ACHN (cell line): ENCODE measurements at places on chromosomes 1 and 21.

DNA sequence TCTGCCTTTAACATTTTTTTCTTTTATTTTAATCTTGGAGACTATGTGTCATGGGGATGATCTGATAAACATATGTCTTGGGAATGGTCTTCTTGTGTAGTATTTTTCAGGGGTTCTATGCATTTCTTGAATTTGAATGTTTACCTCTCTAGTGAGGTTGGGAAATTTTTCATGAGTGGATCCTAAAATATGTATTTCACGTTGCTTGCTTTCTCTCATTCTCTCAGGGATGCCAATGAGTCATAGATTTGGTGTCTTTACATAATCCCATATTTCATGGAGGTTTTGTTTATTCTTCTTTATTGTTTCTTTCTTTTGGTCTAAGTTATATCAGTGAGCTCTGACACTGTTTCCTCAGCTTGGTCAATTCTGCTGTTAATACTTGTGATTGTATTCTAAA is 1237.2 kb downstream of the PLA2G4A start:
- no peak for DNase-seq

- no peak for DNase-seq
These were observed 3.6 kb downstream of the COL9A2 start for GRCh38 chr1:40313329-40313957.

DNA sequence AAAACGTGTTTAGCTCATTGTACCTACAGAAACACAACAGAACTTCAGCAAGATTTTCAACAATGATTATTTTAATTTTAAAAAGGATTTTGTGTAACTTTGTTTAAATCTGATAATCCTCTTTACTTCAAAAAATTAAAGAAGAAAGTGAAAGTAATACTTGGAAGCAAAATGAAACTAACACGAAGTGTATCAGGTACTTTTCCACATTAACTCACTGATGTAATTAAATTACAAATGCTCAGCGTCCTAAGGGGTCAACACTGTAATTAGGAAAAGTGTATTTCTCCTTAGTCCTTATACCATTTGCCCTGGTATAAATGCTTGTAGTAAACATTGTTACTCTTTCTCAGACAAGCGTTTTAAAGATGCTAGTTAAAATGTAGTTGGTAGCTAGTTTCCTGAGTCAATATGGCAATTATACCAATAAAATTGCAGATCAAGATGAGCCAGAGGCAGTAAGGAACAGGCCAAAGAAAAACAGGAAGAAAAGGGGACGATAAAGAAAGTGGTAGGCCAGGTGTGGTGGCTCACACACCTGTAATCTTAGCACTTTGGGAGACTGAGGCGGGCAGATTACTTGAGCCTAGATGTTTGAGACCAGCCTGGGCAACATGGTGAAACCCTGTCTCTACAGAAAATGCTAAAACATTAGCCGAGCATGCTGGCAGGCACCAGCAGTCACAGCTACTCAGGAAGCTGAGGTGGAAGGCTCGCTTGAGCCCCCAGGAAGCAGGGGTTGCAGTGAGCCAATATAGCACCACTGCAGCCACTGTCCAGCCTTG is 553.0 kb downstream of the SMYD3 start:
- peak; percentile 36 for DNase-seq

DNA sequence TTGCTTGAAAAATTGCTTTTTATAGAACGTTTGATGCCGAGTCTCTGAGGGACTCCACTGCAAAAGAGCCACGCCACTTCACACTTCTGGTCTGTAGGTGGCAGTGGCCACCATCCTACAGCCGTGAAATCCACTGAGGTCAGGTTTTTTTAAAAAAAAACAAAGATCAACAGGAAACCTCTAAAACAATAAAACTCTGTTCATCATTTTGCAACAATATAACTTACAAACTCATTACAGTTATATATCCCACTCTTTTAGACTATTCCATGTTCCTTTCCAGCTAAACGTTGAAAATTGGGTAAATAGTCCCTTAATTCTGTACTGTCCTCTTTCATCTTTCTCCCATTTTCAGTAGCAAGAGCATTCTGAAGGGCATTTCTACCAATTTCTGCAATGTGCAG is 64.6 kb upstream of the FMN2 start:
- peak; percentile 79 for DNase-seq

- DNase-seq, result peak; percentile 26
These were observed 967 bp downstream of the CENPS start for GRCh38 chr1:10431070-10431730.

GRCh38 chr1:202145068-202145743 is 669 bp upstream of the ARL8A start:
- DNase-seq, result no peak

DNA sequence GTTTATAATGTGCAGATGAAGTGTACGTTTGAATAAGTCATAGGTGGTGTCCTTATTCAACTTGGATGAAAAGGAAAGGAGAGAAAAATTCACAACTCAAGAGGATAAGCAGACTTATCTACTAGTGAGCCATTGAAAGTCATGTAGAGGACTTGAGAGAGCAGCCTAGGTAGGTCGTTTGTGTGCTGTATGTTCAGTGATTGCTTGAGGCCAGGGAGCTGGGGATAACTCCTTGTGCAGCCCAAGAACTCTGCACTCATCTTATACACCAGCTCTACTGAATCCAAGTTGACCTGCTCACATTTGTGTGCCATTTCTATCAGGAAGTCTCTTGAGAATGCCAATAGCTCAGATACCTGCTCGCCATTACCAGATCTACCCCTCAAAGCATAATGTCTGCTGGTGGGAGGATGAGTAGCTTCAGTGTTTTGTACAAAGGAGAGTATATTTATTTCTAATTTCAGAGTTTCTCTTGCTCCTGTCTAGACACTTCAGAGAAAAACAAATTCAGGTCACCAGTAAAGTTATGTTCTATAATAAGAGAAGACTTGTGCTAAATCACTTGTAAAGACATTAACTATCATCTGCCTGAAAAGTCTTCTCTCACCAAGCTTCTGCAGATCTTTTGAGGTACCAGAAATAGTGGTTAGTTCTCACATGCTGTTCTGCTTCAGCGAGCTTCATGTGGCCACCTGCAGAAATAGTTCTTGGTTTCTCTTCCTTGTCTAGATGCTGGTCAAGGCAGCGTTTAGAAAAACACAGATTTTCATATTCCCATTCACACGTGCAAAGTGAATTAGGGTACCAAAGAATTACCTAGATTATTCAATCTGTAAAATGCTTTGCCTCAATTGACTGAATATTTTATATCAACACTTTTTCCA is 10.8 kb downstream of the S1PR1 start:
- no peak for DNase-seq

DNA sequence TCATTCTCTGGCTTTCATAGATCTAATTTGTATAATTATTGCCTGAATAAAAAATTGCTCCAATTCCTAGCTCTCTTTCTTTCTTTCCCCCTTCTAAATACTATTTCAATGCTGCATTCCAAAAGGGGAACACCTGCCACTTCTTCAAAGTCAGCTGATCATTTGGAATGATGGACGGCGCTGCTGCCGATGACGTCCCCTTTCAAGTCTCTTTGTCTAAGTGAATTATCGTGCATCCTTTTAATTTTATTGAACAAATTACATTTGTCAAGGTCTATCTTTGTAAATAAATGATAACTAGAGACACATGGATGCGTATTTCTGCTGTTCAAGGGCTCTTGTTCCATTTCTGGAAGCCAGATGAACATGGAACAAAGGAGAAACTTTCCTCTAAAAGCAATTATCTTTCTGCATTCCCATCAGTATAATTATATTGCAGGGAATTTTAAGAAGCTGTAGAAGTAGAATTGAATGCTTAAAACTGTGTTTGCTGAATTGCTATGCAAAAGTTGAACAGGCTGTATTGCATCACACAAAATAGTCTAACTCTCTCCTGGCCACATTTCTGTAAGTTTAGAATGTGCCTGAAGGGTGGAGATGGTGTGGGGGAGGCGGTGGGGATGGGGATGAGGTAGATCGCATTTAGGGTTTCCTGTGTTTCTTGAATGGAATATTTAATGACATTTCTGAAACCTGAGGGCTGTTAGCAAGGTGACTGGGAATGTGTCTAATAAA is 191.9 kb upstream of the LMO4 start:
- DNase-seq, result no peak

DNA sequence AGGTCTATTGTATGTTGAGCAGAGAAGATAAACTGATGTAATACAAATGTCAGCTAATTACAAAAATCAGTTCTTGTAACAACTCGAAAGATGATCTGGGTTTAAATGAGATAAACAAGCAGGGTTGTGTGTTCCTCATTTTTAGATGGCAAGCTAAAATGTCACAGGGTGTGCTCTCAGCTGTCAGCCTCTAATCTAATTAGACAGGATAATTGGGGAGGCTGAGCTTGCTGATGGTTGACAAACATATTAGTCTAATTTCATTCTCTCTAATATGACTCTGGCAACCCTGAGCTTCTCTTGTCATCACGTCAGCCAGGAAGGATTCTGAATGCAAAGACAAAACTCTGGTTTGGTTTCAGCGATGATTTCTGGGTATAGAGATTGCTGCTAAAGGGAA is 335.3 kb upstream of the KAZN start:
- DNase-seq, result no peak

DNA sequence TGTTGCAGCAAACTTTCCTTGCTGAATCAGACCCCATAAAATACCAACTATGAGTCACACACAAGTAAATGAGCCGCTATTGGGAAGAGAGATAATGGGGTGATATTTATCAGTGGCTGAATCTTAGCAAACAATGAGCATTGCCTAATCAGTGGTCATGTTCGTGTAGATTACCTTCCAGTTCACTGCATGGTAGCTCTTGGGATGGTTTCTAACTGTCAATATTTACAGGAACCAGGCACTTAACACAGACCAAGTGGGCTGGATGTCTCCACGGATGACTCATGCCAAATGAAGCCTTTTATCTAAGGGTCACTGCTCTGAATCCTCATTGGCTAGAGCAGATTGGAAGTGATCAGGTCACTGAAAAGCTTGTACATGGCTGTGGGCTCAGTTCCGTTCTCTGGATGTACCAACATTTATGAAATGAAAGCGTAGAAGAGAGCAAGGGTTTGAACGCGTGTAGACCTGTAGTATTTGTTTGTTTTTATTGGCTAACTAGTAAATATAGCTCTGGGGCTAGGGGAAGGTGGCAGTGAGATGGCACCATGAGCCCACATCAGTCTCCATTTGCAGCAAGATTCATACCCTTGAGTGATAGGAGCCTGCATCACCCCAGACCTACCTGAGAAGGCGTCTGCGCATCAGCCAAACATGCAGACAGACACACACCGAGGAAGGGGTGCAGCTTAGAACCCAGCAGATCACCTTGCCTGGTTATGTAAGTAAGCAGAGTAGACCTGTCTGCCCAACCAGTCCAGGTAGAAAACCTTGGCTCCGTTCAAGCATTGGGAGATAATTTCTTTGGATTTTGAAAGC is 153.3 kb downstream of the TOMM20 start:
- DNase-seq, result peak; percentile 96

DNA sequence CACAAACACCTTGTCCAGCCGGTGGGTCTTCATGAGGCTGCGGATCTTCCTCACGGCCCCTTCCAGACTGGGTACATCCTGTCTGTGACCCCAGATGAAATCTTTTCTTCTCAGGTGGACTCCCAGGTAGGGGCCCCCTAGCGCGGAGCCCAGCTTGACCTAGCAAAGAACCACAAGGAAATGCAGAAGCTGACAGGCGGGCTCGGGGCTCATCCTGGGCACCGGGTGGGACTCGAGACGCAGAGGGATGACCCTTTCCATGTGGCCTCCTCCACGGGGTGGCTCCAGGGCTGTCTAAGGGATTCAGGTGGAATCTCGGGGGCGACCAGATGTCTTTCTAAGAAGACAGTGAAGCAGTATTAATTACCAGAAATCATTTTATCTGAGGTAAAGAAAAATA is 17.8 kb downstream of the POFUT2 start:
- DNase-seq, result no peak

GRCh38 chr1:208339911-208340310 is 95.7 kb upstream of the PLXNA2 start:
- no peak for DNase-seq

DNA sequence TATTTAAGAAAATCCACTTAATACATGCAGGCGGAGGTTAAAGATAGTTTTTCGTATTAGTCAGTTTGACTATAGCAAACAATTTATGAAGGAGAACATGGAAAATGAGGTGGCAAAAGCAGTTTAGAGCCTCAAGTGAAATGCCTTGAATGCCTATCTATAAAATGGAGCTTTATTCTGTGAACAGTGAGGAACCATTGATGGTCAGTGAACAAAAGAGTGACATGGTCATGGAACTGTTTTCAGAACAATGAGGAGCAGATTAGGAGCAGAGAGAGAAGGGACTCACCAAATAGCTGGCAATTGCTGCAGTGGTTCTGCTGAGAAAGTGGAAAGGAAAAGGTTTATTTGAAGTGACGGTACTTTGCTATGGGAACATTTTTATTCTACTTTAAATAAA is 299.8 kb downstream of the DUSP10 start:
- DNase-seq, result no peak

GRCh38 chr1:68470388-68470970 is 20.7 kb upstream of the RPE65 start:
- DNase-seq, result peak; percentile 18

GRCh38 chr1:63454269-63454668 is 68.8 kb downstream of the ITGB3BP start:
- peak; percentile 10 for DNase-seq

- DNase-seq, result no peak
These were observed 8.7 kb downstream of the AGPAT3 start for GRCh38 chr21:43873673-43874072.

DNA sequence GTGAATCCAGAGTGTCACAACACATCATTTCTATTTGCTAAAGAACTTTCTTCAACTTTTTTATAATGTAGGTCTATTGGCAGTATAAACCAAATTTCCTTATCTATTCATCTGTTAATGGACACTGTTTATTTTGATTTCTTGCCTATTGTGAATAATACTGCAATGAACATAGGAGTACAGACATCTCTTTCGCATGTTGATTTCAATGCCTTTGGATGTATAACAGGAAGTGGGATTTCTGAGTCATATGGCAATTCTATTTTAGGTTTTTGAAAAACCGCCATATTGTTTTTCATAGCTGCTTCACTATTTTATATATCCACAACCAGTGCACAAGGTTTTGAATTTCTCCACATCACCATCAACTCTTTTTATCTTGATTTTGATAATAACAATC is 198.7 kb downstream of the KCNT2 start:
- DNase-seq, result no peak

GRCh38 chr1:167638064-167638463 is 8.0 kb downstream of the RCSD1 start:
- DNase-seq, result no peak

DNA sequence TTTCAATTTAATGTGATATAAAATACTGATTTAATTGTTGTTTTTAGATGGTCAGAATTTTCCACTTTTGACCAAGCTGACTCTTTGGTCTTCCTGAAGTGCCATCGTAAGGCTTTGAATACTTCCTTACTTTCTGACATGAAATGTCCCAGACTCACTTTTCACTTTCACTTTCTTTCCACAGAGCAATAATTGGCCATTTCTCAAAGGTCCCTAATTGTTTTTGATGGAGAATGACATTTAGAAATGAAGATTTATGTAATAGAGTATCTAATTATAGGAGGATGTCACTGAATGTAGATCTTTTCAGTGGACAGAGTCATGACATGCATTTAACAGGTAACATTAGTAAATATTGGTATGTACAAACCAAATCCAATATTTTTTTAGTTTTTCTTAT is 1141.6 kb downstream of the KCNT2 start:
- peak; percentile 4 for DNase-seq

GRCh38 chr21:33063375-33063883 is 6.5 kb upstream of the OLIG1 start:
- DNase-seq, result no peak

GRCh38 chr21:42010507-42011495 is 641 bp upstream of the ZBTB21 start:
- peak; percentile 33 for DNase-seq
